ENCODE measurements at places on chromosomes 3 and 15. TPM values are rescaled to one million over a fixed set of nuclear protein-coding genes. Genes with fewer than 3 reads are reported as not detected.

The SEMA3F gene
- polyA plus RNA-seq: 75.3 TPM

DNA sequence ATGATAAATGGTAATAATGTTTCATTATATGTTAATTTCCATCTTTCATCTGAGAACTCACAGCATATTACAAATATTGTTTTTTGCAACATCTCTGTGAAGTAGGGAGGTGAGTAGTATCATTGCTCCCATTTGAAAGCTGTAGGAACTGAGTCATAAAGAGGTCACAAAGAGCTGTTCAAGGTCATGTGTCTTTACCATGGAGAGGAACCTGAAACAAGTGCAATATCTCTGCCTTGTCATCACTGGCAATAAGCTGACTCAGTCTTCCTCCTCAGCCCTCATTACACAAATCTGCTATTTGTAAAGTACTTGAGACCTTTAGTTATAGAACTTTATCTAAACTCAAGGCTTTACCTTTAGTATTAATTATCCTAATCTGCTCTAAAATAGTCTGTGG is 4.4 kb upstream of the ATP13A4 start:
- no peak for DNase-seq

DNA sequence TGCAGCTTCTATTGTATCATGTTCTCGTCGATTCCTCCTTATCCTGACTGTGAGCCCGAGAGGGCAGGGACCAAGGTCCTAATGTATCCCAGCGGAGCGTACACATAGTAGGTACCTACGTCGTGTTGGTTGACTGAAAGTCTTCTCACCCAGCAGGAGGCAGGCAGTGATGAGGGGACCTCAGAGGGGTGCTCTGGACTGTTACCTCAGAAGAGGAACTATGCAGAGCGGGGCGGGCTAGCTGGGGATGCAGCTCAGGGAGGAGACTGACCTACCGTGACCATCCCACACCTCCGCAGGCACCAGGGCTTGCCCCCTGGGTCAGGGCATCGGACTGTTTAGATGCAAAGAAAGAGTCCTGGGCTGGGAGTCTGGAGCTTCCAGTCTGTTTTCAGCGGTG is 11.4 kb downstream of the CHAC1 start:
- no peak for DNase-seq

- no peak for DNase-seq
Observed at GRCh38 chr3:122826278-122826677, 31.4 kb downstream of the SLC49A4 start.

DNA sequence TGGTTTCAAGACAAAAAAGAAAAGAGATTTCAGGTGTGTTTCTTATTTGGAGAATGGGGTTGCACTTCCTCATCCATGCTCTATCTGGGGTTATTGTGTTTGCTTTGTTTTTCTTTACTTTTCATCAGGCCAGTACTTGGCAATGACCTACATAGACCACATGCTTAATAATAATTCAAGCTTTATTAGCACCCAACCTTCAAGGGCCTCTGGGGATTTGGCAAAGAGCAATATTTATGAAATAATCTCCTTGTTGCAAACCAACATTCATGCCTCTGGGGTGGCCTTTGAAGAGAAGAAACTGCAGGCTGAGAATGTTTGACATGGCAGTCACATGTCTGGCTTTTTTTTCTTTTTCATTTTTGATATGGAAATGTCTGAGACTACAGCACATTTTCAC is 68.2 kb upstream of the SNRK start:
- DNase-seq: no peak

DNA sequence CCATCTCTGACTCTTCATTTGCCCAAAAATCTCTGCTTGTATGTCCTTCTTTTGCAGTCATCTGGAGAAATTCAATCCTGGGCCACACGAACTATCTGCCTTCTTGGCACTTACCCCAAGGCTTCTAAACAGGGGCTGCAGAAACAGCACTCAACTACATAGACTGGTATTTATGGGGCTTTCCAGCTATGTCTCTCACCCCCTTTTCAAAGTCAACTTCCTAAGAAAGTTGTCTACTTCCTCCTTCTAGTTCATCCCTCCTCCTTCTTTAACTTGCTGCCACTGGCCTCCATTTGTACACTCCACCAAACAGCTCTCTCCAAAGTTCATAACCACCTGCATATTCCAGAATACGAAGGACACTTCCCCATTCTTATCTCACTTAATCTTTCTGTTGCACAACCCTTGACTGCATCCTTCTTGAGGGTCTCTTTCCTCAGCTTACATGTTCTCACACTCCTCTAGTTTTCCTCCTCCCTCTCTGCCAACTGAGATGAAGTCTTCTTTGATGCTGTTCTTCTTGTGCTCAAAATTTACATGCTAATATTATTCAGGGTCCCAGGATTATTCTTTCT is 55.2 kb downstream of the PLD1 start:
- DNase-seq: no peak

DNA sequence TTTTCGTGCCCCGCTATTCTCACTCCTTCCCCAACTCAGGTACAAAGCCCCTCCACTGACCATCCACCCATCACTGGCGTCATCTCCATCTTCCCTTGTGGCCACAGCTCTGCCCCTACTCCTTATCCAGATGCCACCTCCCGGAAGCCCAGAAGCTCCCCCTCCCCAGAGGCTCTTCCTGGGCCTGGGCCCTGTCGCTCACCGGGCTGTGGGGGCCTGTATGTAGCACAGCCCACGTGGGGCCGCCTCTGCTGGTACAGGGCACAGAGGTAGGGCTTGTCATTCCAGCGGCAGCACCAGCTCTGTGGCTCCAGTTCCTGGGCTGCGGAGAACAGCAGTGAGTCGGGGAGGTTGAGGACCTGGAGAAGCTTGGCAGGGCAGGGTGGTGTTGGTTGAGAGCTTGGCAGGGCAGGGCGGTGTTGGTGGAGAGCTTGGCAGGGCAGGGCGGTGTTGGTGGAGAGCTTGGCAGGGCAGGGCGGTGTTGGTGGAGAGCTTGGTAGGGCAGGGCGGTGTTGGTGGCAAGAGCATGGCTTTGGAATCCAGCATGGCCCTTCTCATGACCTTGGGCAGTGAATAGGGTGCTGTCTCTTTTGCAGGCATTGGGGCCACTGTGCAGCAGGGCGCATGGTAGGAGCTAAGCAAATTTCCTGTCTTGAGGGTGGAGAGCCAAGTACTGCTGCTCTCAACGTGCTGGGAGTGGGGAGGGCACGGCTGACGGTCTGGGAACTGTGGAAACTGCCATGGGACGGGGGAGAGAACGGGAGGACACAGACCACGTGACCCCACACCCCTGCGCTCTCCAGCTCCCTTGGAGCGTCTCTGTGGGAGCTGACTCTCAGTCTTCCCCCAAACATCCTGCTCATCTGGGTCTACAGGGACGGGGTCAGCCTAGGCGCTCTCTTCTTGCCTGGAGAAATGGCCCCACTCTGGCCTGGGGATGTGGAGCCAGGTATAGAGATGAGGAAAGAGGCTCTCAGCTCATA is 43.4 kb downstream of the MUC20 start:
- DNase-seq: no peak

- DNase-seq: no peak
Observed at GRCh38 chr15:101523560-101523940, 34.0 kb upstream of the PCSK6 start.

DNA sequence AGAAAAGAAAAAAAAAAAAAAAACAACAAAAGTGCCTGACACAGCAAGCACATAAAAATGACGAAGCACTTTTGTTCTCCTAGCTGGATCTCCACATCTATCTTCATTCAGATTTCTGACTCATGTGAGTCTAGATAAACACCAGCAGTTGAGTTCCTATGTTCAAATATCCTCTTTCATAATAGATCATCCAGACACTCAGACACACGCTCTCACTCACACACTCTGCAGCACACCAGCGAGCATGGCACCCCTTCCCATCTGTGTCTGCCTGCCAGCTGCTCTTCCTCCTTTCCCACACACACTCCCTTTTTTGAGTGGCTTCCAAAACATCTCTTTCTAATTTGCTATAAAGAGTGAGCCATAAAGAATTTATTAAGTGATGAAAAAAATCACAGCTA is 19.8 kb upstream of the CELF6 start:
- DNase-seq: peak; percentile 61

The RASGRP1 gene
- polyA plus RNA-seq: 16.0 TPM

- no peak for DNase-seq
Observed at GRCh38 chr3:69209413-69209812, 87.0 kb upstream of the LMOD3 start.

DNA sequence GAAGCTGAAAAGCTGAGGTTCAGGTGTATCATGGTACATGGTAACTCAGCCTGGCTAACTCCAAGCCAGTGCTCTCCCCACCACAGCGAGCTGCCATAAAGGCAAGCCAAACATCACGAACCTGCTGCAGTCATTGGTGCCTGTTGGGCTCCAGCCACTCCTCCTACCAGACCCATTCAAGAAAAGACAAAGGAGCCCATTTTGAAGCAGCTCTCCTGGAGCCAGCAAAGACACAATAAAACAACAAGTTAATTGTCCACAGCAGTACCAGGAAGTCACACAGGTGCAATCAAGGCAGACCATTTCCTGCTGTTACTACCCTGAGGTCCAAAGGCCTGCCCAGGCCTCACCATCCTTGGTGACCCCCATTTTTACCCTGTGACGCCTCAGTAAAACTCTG is 77.6 kb downstream of the DAPK2 start:
- no peak for DNase-seq

- DNase-seq: no peak
Observed at GRCh38 chr15:78620021-78620526, 722 bp downstream of the CHRNA3 start.

GRCh38 chr3:36989005-36989404 is 3.9 kb downstream of the EPM2AIP1 start:
- no peak for DNase-seq

DNA sequence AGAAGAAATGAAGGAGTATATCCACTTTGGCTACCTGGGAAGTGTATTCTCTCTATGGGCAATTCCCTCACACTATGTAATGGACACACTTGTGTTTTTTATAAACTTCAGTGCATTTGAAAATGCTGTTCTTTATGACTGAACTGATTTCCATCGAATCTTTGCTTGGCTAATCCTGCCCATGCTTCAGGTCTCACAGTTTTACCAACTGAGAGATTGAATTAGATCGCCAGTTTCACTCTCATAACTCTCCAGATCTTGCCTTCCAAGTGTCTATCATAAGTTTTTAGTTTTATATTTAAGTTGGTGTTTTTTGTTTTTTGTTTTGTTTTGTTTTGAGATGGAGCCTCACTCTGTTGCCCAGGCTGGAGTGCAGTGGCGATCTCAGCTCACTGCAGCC is 73.5 kb upstream of the MBNL1 start:
- DNase-seq: no peak

- no peak for DNase-seq
Observed at GRCh38 chr15:59274126-59274970, 67.7 kb downstream of the LDHAL6B start.

GRCh38 chr3:69326855-69327300 is 59.0 kb downstream of the FRMD4B start:
- DNase-seq: no peak

Data from renal pelvis (tissue), 12 donors.